Right hindlimb (tissue), 1 donor: ENCODE measurements at places on chromosomes 5 and 9.

GRCh38 chr5:179124853-179125788, 64.9 kb downstream of the ZNF354C start:
- peak; percentile 10 for DNase-seq

DNA sequence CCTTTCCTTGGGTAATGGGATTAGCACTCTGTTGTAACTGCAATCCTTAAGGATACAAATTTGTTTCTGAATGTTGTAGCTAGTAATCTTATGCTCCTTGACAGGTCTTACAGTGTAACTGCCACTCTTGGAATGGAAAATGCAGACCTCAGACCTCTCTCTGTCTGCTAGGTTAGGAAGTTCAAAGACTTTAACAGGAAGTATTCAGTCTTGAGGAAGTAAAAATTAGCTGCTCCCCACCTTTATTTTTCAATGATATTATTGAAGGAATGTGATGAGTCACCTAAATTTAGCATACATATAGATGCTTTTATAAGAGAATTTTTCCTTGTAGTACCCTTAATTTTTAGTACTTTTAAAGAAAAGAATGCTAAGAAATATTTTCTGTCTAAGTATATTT, 71.5 kb downstream of the PAM start:
- no peak for DNase-seq

GRCh38 chr9:103530934-103531333, 535.8 kb downstream of the CYLC2 start:
- DNase-seq: no peak

DNA sequence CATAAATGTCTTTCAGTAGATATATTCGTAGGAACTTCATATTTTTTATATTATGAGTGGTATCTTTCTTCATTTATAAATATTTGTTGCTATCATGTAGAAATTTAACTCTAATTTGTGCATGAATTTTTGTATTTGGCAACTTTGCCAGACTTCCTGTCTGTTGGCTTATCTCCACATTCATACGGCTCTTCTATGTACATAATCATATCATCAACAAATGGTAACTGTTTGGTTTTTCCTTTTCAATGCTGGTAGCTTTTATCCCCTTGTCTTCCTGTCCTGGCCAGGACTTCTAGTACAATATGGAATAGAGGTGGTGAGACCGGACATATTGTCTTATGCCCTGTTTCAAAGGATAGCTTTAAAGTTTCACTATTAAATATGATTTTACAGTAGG, 132.3 kb upstream of the COL5A1 start:
- DNase-seq: no peak

DNA sequence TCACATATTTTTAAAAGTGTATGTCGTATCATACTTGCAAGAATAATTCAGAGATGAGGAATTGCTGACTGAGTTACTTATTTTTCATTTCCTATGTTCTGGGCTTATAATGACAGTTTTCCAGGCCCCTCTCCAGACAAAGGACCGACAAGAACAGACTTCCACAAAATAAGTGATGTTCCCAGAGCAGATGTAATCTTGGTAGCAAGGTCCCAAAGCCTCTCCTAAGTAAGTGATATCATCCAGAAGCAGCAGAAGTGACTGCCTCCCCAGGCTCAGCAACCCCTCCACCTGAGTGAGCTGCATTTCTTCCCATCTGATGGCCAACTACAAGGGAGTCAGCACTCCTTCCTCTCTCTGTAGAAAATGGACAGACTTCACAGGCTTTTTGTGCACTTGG, 57.1 kb downstream of the SEMA6A start:
- DNase-seq: no peak

DNA sequence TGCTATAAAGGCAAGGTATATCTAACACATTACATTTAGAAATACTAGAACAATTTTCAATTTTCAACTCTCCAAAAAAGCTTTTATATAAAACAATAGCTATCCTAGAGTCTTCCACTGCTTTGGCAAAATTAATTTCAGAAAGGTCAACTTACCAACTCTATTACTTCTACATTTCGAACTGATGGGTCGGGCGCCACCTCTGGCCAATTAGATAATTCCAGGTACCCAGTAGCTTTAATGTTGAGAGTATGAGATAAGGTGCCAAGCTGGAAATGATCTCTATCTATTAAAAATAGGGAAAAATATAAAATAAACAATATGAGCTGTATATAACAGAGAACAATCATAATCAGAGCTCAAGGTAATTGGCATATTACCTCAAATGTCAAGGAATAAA, 166.6 kb downstream of the AP3B1 start:
- no peak for DNase-seq

- DNase-seq: no peak
These were observed 650 bp downstream of the GPR107 start for GRCh38 chr9:130054325-130054786.
